ENCODE measurements at places on chromosomes 7 and 10.

GRCh38 chr10:4512671-4513240 lies 313.3 kb upstream of the AKR1E2 start:
- no peak for DNase-seq

- no peak for DNase-seq
These were observed 37.1 kb upstream of the SEC61G start for GRCh38 chr7:54796150-54796549.

DNA sequence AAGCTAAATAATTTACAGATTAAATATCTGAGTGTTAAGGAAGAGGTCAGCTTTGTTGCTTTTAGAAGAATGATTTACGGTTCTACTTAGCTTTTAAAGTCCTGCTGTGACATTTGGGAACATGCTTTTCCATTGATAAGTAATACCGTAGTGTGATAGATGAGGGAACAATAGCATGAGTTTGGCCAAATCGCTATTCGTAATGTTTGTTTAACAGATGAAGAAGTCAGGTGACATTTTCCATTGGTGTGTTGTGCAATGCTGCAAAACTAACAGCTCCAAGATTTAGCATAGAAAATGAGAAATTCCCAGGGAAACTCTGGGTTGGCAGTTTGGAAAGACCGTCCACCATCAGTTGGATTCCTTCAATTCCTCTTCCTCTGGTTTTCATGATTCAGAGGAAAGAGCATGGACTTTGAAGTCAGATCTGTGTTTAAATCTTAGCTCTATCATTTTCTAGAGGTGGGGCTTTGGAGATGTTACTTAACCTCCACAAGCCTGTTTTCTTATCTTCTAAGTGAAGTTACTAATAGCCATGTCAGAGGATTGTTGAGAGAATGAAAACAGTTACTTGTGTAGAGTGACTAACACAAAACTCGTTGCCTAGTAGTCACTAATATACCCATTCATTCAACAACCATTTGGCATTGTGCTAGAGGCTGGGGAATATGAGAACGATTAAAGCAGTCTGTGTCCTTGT lies 140.4 kb upstream of the BMPER start:
- no peak for DNase-seq

- no peak for DNase-seq
These were observed 55.7 kb upstream of the TMEM229A start for GRCh38 chr7:124088590-124088989.

DNA sequence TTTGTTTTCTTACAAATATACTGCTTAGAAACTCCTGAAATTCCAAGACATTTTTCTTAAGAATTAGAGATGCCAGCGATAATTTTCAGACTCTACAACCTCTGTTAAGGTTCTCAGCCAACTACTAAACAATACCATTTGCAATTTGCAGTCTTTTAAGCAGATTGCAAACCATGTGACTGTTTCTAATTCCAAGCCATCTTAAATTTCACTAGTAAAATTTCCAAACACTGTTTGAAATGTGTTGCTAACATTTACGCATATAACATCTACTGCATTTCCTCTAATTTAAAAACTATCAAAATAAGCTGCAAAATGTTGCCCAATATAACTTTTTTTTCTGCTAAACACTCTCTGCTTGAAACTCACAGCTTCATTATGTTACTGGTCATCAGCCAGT lies 56.0 kb upstream of the MACROH2A2 start:
- no peak for DNase-seq

Measured in activated effector memory CD4-positive, alpha-beta T cell treated with Interleukin-2 at 50 U/mL for 16 hours (primary cell).